ENCODE measurements at places on chromosomes 3 and 15. TPM values are rescaled to one million over a fixed set of nuclear protein-coding genes. Genes with fewer than 3 reads are reported as not detected.
A peak's percentile ranks its signal among the peaks of the same experiment; 100 is the strongest.

DNA sequence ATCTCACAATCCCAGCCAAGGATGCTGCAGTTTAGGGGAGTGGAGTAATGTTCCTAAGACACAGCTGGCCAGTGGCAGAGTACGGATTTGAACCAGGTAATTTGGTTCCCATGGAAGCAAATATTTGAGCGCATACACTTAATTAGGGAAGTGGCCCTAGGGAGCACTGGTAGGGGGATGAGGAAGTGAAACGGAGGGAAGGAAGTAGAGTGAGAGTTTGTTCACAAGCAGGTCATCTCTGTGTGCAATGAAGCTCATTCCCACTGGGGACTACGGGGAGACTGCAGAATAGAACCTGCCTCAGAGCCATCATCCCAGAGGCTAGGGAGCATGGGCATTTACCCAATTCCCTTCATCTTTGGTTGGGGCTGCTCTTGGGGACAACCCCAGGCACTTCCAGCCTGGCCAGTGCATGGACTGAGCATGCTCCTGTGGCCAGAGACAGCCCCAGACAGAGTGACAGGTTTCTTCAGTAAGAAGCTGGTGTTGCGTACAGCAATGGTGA is 317.2 kb upstream of the PROK2 start:
- no peak for DNase-seq

- DNase-seq = no peak
Measured at GRCh38 chr3:141009496-141009895, 41.7 kb upstream of the SPSB4 start.

The TMEM207 gene
- total RNA-seq = not detected

The C3orf85 gene
- not detected for total RNA-seq

The TRPC1 gene
- 10.6 TPM for total RNA-seq

The GXYLT2 gene
- total RNA-seq = 4.2 TPM

The GOLGA6D gene
- not detected for total RNA-seq

The GUCA1C gene
- total RNA-seq = not detected

The C3orf80 gene
- 0.78 TPM for total RNA-seq

DNA sequence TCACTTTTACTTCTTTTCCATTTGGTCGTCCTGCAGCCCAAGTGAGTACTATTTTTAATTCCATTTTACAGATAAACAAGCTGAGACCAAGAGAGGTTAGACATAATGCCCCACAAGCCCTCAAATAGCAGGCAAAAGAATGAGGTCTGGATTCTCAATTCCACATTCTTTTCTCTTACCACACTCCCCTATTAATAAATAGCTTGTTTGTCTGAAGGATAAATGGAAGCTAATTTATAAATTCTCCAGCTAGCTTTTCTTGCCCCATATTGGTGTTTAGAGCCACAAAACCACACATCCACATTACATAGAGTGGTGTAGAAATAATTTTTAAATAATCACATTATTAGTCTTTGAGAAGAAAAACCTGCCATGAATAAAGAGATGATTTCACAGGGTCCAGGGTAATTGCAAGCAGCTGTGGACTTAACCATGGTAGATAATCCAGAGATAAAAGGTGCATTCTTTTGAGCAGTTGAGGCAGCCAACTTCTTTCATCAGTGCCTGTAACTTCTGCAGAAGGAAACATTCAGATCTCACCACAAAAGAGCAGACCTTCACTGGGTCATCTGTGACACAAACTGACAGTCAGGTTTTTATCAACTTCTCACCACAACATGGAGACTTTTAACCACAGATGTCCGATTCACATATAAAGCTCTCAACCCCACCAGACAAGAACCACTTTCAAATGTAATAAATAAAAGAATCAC is 313.4 kb upstream of the STT3B start:
- DNase-seq = peak; percentile 27

DNA sequence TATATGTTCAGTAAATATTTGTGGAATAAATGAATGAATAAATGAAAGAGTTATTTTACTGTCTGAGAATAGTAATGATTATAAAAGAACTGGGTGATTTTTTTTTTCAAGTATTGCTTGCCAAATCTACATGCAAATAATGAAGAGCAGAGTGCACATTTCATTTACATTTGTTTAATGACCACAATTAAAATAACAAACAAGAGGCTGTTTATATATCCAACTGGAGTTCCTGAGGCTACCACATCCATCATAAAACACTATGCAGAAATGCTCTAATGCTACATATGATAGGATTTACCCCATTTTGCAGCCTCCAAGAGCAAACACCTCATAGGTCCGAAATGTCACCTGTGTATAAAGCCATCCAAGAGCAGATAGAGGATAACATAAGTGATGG is 124.5 kb downstream of the ECT2 start:
- no peak for DNase-seq

All from HFFc6 (cell line).